ENCODE measurements at places on chromosomes 5 and 9.

DNA sequence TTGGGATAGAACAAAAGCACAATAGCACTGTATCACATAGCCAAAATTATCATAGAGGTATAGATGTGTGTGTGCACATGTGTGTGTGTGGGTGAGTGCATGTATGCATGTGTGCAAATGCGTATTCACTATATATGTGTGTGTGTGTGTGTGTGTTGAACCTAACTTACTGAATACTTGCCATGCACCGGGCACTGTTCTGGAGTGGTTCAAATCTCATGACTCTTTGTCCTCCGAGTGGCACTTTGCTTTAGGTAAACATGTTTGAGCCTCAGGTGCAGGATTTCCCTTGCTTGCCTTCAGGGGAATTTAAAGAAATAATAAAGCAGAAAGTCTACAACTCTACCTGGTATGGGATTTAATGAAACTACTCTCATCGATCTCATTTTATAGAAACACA, 183.5 kb upstream of the GDNF start:
- ATAC-seq = no peak

DNA sequence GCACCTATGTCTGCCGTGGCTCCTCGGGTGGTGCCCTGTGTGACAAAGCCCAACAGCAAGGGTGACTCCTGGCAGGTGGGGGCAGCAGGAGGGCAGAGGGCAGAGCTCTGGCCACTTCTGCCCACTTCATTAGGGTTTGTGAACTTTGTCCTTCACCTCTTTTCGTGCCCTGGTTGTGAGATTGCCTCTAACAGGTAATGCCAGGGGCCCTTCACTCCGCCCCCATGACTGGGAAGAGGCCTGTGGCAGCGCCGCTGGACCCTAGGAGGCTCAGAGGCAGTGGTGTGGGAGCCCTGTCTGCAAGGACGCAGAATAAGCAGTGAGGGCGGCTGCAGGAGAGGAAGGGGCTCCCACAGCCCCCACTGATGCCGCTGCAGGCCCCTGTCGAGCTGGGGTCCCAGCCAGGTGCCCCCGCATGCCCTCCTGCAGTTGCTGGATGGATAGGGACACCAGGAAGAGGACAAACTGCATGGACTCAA, 108.7 kb upstream of the LMX1B start:
- ATAC-seq = no peak

GRCh38 chr5:132009706-132010405, 1.6 kb downstream of the ACSL6 start:
- ATAC-seq = no peak

- ATAC-seq = no peak
Observed at GRCh38 chr9:91844190-91844589, 105.8 kb downstream of the ROR2 start.

DNA sequence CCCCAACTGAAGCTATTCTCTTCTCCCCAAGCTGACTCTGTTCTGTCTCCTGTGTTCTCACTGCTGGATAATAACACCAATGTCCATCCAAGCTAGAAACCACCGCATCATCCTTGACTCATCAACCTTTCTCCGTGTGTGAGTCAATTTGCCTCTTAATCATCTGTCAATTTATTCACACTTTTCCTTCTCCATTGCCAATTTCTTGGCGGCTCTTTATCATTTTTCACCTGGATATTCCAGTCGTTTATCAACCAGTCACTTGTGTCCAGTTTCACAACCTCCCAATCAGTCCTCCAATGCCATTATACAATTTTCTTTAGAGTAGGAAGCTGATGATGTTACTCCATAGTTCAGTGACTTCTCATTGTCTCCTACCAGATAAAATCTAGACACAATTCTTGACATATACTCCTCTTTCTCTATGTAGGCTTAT, 45.4 kb upstream of the LIFR start:
- ATAC-seq = peak; percentile 18

DNA sequence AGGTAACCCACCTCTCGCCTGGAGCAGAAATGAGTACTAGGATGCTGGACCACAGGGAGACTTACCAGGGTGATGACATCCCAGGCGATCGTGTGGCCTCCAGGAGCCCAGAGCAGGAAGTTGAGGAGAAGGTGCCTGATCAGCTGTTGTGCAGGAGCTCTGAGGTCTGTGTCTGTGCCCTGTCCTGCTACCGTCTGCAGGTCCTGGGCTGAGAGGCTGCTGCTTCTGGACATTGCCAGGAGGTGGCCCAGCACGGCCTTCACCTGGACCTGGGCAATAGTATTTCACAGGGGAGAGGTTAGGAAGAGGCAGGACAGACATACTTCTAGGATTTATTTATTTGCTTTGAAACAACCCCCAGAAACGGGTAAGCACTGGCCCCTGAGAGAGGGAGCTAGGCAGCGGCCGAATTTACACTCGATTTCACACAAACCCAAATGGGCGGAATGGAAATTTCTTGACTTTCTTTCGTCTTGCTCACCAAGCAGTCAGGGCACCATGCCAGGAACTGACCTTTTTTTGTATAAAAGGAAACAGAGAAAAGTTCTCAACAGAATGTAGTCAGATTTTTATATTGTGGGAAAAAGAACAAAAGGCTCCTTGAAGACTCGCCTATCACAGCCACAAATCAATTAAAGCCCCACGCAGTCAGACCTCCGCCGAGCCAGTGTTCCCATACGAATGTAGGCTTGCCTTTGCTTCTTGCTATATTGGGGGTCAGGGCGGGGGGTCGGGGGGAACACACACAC, 210.3 kb downstream of the FANCC start:
- no peak for ATAC-seq

- no peak for ATAC-seq
Observed at GRCh38 chr5:66232706-66233445, 88.8 kb downstream of the SREK1 start.

DNA sequence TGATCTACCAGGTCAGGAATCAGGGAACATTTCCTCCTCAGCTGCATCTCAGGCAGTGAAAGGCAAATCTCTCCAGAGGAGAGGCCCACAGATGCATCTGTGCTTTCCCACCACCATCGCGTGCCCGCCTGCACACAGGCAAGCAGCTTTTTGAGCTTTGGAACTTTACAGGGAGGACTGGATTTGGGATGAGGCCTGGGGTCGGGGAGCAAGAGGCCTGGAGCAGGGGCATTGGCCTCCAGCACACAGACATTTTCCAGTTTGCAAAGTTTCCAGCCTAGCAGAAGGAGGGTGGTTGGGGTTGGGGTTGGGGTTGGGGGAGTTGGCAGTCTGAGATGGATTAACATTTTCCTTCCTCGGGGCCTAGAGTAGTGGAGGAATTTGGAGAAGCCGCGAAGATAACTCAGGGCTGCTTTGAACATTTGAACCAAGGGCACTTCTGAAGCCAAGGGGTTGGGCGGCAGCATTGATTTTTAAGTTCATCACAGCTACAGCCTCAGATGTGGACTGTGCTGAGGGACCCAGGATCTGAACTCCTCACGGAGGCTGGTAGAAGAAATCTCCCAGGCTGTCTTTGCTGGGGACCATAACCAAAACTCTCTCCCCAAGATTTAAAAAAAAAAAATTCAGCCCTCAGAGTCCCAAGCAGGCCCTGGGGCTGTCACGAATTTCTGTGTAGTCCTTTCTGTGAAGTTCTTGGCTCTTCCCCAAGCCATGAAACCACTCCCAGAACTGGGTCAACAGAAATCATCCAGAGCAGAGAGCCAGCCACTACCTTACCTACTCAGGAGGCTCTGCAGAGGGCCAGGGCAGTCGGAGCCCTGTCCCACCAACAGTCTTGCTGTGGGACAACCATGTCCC, 25.6 kb downstream of the C5orf15 start:
- ATAC-seq = no peak

Data from SK-N-SH treated with all-trans-retinoic acid at 6 μM for 48 hours (cell line).